ENCODE measurements at places on chromosomes 4 and X.

- no peak for DNase-seq
Observed at GRCh38 chr4:36348403-36348938, 67.1 kb downstream of the DTHD1 start.

- no peak for DNase-seq
Observed at GRCh38 chrX:153782871-153783270, 2.0 kb downstream of the SRPK3 start.

GRCh38 chr4:106687026-106687425, 318.4 kb upstream of the GIMD1 start:
- no peak for DNase-seq

DNA sequence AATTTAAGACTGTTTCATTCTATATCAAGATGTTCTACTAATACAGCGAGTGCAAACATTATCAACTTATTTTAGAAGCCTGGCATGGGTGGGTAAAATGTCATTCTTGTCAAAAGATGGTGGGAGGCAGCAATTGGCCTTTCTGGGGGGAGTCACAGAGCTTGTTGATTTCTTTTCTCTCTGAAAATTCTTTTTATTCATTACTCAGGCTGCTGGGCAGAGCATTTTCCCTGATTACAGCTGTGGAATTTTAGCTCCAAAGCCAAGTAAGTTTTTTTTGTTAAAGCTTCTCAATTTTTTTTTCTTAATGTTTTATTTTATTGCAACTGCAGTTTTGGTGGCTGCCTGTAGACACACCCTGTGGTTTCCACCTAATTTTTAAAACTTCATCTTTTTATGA, 50.4 kb downstream of the GPC4 start:
- DNase-seq, result no peak

DNA sequence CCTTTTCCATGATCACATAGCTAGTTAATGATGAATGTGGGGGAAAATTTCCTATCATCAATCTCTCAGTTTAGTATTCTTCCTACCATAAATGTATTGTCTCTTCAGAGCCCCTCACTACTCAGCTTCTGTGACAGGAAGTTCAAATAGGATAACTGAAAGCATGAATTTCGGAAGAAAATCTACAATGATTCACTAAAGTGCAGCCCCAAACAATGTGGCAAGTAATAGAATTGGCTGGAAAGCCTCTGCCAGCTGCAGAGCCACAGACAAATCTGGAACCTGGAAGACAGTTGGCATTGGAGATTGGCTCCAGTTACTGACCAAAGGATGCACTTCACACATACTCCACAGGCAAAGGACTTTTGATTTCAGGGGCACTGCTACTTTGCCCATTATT, 35.2 kb downstream of the EGF start:
- no peak for DNase-seq

DNA sequence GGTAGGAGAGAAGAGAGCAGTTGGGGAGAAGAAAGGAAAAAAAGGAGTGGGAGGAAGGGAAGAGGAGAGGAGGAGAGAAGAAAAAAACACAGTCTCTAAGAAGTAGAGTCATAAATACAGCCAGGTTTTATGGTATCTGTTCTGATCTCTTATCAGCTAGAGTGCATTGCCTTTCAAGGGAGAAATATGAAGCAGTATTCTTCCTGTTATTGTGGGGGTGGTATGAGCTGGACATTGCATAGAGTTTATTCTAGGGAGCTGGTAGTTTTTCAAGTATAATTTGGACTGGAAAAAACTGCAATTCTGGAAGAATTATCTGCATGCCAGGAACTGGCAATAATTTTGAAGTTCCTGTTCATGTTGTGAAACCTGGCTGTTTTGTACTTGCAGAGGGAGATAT, 54.9 kb upstream of the TAB3 start:
- DNase-seq, result no peak

DNA sequence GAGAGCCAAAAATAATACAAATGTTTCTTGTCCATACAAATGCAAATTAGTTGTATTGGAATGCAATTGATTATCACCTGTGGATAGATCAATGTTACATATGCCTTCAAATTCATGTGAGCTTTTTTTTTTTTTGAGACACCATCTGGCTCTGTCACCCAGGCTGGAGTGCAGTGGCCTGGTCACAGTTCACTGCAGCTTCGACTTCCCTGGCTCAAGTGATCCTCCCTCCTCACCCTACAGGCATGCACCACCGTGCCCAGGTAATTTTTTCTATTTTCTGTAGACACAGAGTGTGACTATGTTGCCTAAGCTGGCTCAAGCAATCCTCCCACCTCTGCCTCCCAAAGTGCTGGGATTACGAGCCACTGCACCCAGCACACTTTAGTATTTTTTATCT, 38.6 kb upstream of the TMEM184C start:
- DNase-seq, result no peak

- DNase-seq, result no peak
Observed at GRCh38 chr4:40546969-40547788, 82.5 kb downstream of the RBM47 start.

DNA sequence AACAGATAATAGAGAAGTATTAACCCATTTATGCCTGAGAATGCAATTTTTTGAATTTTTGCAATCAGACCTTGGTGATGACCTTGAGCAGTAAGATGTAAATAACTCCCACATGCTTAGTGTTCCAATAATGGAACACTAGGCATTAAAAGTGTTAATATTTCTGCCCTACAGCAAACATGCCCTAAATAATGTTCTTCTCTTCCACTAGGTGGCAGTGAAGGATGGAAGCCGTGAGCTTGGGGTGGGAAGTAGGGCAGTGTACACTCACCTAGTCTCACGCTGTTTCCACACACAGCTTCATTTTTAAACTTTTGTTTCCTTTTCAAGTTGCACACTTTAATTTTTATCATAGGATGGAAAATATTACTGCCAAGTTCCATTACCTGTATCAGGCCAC, 613.1 kb upstream of the HS3ST1 start:
- DNase-seq, result no peak

DNA sequence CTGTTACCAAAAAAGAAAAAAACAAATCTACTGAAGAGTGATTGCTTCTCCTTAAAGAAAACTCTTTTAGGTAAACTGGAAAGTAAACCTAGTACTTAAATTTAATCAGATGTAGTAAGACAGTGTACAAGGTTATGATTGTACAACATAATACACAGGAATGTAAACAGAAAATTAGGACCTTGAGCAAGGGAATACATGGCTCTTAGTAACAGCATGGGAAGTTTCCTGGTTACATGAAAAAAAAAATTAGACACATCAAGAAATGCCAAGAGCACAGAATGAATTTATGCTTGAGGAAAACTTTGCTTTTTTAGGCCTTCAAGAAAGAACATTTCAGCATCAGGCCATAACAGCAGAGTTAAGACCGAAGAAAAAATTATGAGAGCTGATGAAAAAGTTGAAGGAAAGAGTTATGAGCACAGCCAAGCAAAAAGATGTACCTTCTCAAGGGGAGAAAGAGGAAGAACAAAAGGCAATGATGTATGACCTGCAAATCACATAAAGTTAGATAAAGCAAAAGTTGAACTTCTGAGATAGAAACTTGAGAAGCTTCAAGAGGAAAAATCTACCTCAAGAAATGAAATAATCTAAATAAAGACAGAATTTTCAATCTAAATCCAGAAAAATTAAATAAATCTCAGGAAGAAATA, 311.6 kb downstream of the GALNTL6 start:
- DNase-seq, result no peak

- no peak for DNase-seq
Observed at GRCh38 chrX:149829751-149830191, 48.0 kb downstream of the MAGEA9 start.

- DNase-seq, result no peak
Observed at GRCh38 chrX:78199851-78200250, 60.4 kb upstream of the TAF9B start.

GRCh38 chr4:85747882-85748491, 273.0 kb downstream of the ARHGAP24 start:
- DNase-seq, result no peak

- DNase-seq, result no peak
Observed at GRCh38 chr4:142331646-142332045, 514.5 kb downstream of the INPP4B start.

DNA sequence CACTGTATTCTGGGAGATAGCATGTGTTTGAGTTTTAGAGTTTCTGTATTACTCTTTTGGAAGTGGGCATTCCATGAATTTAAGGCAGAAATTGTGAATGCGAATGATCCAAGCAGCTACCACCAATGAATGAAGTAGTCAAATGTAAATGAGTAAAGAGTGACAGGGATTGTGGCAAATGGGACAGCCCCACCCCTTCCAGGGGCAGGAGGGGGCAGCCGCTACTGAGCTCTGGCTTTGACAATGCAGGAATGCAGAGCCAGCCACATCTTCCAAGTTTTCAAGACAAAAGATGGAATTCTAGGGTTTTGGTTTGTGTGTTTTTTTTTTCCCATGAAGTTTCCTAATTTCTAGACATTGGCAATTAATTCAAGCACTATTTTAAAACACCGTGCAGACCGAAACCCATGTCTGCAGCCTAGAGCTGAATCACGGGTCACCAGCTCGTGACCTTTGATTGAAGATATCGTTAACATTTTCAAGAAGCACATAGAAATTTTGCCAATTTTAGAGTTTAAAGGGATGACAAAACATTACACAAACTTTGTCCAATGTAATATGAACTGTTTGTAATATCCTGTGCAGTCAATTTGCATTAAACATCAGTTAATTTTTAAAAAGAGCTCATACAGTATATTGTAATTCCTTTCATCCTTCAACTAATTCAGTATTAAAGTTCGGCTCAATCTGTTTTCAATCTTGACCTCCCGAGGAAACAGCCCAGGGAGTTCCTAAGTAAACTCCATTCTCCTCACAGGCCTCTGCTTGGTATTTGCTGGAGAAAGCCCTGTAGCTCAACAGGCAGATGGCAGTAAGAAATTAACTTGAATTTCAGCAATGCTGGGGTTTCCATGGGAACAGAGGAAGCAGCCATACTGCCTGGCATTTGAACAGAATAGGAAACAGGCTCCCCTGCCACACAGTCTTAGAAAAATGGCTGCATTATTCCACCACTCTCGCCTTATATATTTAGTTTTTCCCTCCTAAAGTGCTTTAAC, 83.4 kb downstream of the UCHL1 start:
- DNase-seq, result no peak

DNA sequence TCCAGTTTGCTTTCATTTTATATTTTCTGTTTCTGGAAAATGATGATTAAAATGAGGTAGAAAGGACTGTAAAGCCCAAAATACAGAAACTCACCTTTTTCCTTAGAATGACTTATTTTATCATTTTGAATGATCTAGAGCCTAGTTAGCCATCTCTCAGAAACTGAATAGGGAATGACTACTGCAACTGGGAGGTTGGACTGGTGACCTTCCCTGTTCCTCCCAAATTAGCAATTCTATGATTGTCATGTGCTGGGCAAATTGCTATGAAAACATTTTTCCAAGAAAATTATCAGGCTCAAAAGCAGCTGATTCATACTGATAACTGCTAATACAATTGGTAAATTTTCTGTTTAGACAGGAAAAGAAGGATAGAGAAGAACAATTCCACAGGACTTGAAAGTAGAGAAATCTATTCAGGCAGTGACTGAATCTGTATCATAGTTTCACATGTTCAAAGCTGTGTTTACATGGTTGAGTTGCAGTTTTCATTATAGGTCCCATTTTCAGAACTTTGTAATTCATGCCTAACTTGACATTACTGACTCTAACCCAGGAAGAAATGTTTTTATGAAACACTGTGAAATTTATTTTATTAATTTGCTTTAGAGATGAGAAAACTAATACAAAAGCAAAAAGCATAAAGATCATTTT, 43.4 kb upstream of the SEC24B start:
- DNase-seq, result no peak

GRCh38 chr4:37675587-37676290, 10.4 kb downstream of the RELL1 start:
- DNase-seq, result no peak

DNA sequence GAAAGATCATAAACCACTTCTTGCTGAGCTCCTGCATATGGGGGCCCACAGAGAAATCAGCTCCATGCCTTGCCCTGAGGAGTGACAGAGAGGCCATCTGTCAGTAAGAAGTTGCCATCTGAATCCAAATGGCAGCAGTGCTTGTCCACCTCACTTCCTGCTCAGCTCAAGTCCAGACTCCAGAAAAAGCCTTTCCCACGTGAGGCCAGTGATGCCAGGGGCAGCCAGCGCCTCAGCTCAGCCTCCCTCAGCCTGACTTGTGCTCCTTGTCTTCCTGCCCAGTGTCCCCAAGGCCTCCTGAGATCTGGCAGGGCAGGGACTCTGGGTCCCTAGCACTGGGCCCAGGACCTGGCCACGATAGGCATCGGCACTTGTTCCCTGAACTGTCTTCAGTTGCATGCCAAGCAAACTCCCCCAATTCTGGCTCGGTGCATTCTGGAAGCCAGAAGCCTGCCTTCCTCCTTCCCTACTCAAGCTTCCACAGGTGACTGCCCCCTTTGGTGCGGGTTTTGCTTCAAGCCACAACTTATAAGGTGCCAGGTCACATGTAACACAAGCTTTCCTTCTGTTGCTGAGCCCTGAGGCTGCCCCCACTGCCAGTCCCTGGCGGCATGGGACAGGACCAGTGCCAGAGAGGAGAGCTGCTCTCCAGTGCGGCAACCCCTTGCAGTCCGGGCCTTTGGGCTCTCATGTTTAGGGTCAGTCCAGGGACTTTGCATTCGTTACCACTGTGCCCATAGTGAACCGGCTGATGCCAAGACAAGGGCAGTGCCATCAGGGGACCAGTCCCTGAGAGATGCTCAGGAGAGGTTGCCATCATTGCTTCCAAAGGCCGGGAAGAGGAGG, 2.2 kb downstream of the ZNF185 start:
- no peak for DNase-seq

- no peak for DNase-seq
Observed at GRCh38 chr4:151643564-151643963, 117.2 kb downstream of the GATB start.

DNA sequence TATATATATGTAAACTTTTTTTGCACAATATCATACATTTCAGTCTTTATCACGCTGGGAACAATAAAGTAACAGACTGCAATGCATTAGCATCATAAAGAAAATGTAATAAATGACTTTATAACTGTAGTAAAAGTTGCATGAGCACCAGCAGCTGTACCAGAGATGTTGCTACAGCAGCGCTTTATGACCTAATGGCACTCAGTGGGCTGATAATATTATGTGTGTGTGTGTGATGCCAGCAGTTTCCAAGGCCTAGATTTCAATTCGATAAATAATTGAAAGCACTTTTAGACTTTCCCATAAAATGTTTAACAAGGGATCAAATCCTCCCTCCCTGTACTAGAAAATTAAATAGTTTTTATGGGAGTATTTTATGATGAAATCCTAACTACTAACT, 367.6 kb upstream of the AGA start:
- DNase-seq, result no peak

DNA sequence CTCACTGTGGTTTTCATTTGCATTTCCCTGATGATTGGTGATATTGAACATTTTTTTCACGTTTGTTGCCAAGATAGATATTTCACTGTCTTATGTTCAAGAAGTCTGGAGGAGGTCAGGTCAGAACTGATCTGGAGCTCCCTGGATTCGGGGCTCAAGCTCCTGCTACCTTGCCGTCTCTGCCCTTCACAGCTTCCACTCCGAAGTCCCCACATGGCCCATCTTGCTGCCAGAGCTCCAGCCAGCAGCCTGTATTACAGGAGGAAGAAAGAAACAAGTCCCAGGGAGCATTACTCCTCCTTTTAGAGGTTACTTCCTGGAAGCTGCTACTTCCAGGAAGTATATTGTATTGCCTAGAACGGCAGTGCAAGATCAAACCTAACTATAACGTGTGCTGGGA, 17.9 kb upstream of the CDKN2AIP start:
- no peak for DNase-seq

Data from stimulated activated CD4-positive, alpha-beta T cell treated with anti-CD3 and anti-CD28 coated beads, Interleukin-1b, Interleukin-23, amount 100 ng/mL, for 1 hour (primary cell).